ENCODE measurements at places on chromosomes 7 and 10. TPM values are rescaled to one million over a fixed set of nuclear protein-coding genes. Genes with fewer than 3 reads are reported as not detected.

AKR1B15 gene
- not detected for total RNA-seq

CNTNAP2 gene
- 1.9 TPM for total RNA-seq

ZNF746 gene
- 9.3 TPM for total RNA-seq

ASB10 gene
- 0.69 TPM for total RNA-seq

CNPY1 gene
- total RNA-seq, result 0.10 TPM

IGFBP3 gene
- 211 TPM for total RNA-seq

ABCC2 gene
- total RNA-seq, result 2.1 TPM

HYAL4 gene
- not detected for total RNA-seq

TAS2R3 gene
- 3.6 TPM for total RNA-seq

LIPJ gene
- 0.49 TPM for total RNA-seq

HDAC9 gene
- total RNA-seq, result 28.2 TPM

MXI1 gene
- total RNA-seq, result 44.5 TPM

PRLHR gene
- under 0.01 TPM for total RNA-seq

SNCG gene
- total RNA-seq, result 7.1 TPM

CALU gene
- 147 TPM for total RNA-seq

MMRN2 gene
- 20.4 TPM for total RNA-seq

TYW1B gene
- 4.5 TPM for total RNA-seq

ADAMTS14 gene
- 5.2 TPM for total RNA-seq

DNAJB12 gene
- total RNA-seq, result 16.5 TPM

NPS gene
- total RNA-seq, result not detected

SPDYE8 gene
- total RNA-seq, result 0.10 TPM

NEURL1 gene
- total RNA-seq, result 2.1 TPM

OR2A1 gene
- 0.20 TPM for total RNA-seq

RADIL gene
- 2.2 TPM for total RNA-seq

FOXI2 gene
- total RNA-seq, result 0.20 TPM

SPDYE9 gene
- 0.10 TPM for total RNA-seq

ZNF485 gene
- total RNA-seq, result 3.8 TPM

EBLN1 gene
- not detected for total RNA-seq

SLC26A4 gene
- 1.1 TPM for total RNA-seq

TCAF2 gene
- total RNA-seq, result 1.2 TPM

BMPER gene
- total RNA-seq, result 13.3 TPM

ZNF727 gene
- 0.30 TPM for total RNA-seq

HOXA5 gene
- total RNA-seq, result 4.7 TPM

SPDYE11 gene
- 0.10 TPM for total RNA-seq

HTRA1 gene
- 185 TPM for total RNA-seq

PTPRZ1 gene
- 47.6 TPM for total RNA-seq

KNDC1 gene
- total RNA-seq, result 1.1 TPM
